ENCODE measurements at places on chromosomes 6 and 20.
A peak's percentile ranks its signal among the peaks of the same experiment; 100 is the strongest.

GRCh38 chr6:16929809-16930208, 168.5 kb upstream of the ATXN1 start:
- DNase-seq: peak; percentile 95

DNA sequence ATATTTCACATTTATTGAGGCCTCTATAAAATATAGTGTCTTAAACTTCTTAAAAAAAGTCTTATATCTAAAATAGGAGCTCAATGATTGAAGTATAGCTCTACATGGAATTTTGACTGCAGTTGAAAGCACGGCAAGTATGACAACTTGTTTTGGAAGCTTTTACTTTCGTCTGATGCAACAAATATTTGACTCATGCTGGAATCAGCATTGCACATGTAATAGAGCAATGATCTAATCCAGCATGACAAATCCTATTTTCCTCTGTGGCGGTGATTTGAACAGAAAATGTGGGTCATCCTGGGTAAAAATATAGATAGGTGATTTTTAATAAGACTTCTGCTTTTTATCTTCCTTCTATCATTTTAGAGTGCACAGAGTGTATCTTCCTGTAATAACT, 111.6 kb downstream of the TINAG start:
- DNase-seq: peak; percentile 80

- DNase-seq: no peak
Observed at GRCh38 chr20:62707276-62707920, 1.2 kb upstream of the NTSR1 start.

- DNase-seq: no peak
Observed at GRCh38 chr6:99668036-99668705, 61.5 kb downstream of the PRDM13 start.

GRCh38 chr20:43832961-43833360, 81.7 kb upstream of the TOX2 start:
- no peak for DNase-seq

GRCh38 chr20:64015635-64016034, 20.3 kb upstream of the C20orf204 start:
- no peak for DNase-seq

DNA sequence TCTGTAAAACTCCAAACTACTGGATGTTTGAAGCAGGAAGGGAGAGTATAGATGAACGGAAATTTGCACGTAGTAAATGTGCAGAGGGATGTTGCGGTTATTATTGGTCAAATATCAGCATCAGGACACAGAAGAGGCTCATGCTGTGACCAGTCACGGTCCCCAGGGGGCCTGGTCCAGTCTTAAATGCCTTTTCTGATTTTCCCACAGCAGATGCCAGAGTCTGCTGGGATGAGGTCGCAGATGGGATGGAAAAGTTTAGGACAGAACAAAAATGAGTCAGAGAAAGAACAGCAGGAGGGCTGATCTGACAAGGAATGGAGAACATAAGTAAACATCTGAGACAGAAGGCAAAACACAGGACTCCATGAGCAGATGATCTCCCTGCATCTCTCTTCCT, 11.7 kb upstream of the SIRPG start:
- DNase-seq: no peak

GRCh38 chr6:37654727-37655500, 42.8 kb downstream of the MDGA1 start:
- no peak for DNase-seq

GRCh38 chr6:65569505-65569904, 137.5 kb downstream of the EYS start:
- no peak for DNase-seq

- DNase-seq: peak; percentile 96
Observed at GRCh38 chr6:77034161-77034560, 429.1 kb downstream of the HTR1B start.

- no peak for DNase-seq
Observed at GRCh38 chr6:131688286-131688685, 12.9 kb downstream of the OR2A4 start.

- no peak for DNase-seq
Observed at GRCh38 chr6:117354671-117355070, 71.1 kb downstream of the ROS1 start.

- DNase-seq: no peak
Observed at GRCh38 chr6:134359302-134359701, 41.4 kb upstream of the SGK1 start.

GRCh38 chr6:162258647-162259046, 468.9 kb downstream of the PRKN start:
- no peak for DNase-seq

DNA sequence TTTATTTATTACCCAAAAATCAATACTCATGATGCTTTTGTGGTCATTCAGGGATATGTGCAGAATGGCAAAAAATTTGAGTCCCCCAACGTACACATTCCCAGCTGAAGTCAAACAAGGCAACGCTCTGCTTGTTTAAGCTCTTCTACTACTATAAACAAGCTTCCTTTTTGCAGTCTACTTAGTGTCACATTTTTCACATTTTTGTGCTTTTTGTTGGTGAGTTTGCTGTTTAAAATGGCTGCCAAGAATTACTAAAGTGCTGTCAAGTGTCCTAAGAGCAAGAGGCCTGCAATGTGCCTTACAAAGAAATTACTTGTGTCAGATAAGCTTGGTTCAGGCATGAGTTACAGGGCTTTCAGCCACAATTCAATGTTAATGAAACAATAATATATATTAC, 2.1 kb downstream of the WFDC8 start:
- no peak for DNase-seq

DNA sequence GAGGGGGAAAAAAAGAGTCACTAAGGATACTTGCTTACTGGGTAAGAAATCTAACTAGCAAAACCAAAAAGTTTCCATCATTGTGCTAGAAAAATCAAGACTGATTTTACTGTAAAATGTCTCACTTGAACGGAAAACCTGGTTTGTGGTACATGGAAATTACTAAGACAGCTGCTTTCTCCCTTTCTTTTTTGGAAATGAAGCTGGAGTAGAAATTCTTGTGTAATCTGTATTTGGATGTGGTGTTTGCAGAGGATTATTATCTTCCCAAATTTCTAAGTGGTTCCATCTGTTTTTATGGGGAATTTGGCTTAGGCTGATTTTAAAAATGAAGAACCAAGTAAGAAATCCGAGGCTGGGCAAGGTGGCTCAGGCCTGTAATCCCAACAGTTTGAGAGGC, 20.4 kb downstream of the EPB41L2 start:
- DNase-seq: peak; percentile 61

DNA sequence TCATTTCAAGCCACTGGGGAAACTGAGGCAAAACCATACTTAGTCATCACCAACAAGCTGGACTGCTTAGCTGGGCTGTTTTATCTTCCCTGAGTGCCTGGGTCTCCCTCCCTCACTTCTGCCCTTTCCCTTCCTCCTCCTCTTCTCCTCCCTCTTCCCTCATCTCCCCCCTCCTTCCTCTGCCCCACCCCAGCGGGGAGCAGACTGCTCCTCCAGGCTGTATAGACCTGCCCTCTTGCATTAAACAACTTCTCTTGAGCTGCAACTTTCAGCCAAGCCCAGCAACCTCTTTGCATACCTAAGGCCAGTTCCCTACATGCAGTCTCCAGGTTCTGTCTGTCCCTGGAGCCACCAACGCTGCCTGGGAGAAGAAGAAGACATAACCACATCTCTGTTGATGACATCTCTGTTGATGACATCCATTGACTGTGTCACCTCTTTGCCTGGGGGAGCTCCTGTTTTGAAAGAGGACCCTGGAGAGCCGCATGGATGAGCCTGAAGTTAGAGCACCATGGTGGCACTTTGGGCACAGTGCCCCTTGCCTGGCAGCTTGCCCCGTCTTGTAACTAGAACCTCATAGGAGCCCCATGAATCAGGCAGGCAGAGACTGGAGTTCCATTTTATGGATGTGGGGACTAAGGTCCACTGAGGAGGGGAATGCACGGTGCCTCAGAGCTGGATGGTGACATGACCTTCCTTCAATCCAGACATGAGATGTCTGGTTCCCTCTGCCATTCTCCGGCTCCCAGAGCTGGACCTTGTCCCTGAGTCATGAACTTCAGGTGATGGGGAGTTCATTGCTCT, 7.8 kb upstream of the BPIFB6 start:
- no peak for DNase-seq

GRCh38 chr6:134517868-134518267, 200.0 kb upstream of the SGK1 start:
- no peak for DNase-seq

DNA sequence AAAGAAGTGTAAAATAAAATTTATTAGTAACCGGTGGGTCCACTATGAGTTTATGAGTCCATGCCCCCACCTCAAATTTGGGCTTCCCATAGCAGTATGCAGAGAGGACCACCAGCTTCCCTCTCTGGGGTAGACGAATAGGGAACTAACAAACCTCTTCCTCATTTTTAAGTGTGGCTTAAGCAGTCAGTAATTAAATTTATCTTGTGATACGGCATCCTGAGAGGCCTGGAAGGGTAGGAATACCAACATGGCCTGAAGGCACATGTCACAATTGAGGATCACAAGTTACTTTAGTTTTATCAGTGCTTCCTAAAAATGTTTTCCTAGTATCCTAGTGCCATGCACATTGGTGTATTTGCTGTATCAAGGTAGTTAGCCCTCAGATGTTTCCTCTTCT, 239.9 kb downstream of the HIVEP2 start:
- DNase-seq: no peak

GRCh38 chr6:22766979-22767378, 197.6 kb downstream of the HDGFL1 start:
- no peak for DNase-seq

DNA sequence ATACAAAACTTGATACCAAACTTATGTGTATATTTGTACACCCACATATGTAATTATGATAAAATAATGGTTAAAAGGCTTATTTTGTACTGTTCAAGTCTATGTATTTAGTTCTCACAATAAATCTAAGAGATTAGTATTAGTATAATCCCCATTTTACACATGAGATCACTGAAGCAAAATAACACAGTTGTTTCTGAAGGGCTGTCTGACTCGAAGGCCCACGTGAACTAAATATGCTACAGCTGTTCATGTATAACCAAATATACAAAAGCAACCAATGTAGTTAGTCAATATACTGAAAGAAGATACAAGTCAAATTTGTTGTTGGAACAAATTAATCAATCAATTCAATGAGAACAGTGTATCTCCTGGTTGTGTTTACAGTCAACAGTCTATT, 959.2 kb downstream of the EPHA7 start:
- DNase-seq: no peak

- DNase-seq: no peak
Observed at GRCh38 chr20:31806564-31807355, 12.4 kb upstream of the MYLK2 start.

DNA sequence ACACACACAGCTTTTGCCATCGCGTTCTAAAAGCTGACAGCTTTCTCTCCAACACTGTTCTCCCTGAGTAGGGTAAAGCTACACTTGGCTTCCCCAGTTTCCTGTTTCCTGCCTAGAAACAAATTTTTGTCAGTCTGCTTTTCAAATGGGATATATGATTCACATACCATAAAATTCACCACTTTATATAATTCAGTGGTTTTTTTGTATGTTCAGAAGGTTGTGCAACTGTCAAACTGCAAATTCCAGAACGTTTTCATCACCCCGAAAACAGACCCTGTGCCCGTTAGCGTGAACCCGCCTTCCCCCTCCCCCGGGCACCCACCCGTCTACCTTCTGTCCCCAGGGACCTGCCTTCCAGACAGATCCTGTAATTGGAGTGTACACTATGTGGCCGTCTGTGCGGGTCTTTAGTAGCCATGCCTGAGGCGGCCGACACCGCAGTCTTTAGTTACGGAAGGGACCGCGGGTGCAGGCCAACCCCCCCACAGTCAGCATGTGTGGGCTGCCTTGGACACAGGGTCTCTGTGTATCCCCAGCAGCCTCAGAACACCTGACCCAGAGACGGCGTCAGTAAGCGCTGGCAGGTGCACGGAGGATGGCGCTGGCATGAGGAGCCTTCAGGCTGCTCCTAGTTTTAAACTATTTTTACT, 16.6 kb downstream of the HRH3 start:
- peak; percentile 30 for DNase-seq

DNA sequence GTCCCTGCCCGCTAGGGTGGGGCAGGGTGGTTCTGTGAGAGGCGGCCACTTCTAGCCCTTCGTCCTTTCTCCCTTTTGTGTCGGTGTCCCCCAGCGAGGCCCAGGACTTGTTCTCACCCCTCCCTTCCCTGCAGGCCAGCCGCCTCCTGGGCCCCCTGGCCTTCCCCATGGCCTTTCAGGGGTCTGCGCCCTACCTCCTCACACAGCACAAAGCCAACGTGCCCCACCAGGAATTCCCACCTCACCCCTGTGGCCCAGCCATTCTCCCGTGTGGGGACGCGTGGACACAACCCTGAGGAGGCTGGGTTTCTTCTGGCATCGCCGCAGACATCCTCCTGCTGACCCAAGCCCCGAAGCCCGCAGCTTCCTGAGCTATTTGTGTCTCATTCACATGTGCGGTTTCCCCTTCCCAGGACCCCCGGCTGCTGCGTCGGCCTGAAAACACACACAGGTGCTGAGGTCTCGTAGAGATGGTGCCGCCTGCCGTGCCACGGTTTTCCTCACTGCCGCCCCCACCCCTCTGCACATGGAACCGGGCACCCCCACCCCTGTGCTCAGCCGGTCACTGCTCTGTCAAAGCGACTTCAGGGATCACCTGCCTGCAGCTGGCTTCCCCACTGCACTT, 375.8 kb downstream of the CDH4 start:
- DNase-seq: no peak

- no peak for DNase-seq
Observed at GRCh38 chr20:46308258-46309157, at the start of gene CDH22. CDH22 (minus strand) TSS chr20:46308498; CDS start chr20:46251294, 57,204 bp downstream.

- no peak for DNase-seq
Observed at GRCh38 chr6:17505767-17506280, 94.3 kb upstream of the FAM8A1 start.
